Astrocyte of the cerebellum (primary cell): ENCODE measurements at places on chromosomes 5 and 9.
A peak's percentile ranks its signal among the peaks of the same experiment; 100 is the strongest.

DNA sequence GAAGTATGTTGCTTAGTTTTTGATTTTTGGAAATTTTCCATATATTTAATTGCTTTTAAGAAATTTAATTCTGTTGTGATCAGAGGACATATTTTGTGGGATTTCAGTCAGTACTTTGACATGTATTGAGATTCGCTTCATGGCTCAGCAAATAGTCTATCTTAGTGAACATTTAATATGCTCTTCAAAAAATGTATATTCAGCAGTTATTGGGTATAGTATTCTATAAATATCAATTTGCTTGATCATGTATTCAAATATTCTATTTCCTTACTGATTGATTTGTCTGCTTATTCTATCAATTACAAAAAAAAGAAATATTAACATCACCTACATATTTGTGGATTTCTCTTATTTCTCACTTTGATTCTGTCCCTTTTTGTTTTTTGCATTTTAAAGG is 79.5 kb upstream of the HAND1 start:
- DNase-seq: no peak

DNA sequence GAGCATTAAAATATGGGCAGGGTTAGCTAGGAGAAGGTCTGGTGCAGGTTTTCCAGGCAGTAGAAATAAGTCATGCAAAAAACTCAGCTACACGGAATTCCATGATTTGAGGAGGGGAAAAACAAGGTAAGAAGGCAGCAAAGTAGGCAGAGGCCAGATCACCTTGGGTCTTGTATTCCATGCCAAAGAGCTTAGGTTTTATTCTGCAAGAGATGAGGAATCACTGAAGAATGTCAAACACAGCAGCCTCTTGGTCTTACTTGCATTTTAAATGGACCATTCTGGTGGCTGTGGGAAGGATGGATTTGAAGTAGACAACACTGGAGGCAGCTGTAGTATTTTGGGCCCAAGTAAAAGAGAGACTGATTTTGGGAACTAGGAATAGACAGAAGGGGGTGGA is 8.6 kb downstream of the TRPM3 start:
- no peak for DNase-seq

- no peak for DNase-seq
Measured at GRCh38 chr5:33322632-33323031, 118.1 kb upstream of the TARS1 start.

DNA sequence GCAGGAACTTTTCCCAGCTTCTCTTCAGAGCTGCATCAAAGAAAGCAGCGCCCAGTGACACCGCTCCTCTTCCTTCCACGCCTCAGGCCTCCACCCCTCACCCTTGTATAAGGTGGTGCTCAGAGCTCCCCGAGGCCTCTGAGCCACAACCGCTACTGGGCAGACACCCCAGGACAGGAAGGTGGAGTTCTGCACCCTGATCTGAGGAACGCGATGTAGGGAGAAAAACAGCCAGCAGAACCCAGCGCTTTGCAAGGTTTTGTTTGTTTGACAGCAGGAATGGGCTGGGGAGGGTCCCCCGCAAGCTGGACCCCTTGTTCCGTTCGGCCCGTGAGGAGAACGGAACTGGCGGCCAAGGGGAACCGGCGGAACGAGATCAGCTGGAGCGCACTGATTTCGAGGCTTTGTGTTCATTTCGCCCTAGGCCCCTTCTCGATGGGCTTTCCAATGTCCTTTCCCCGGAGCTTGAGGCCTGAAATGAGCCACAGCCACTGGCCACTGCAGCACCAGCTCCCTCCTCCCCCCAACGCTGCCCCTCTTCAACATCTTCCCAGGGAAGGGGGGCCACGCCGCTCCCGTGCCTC is 4.1 kb downstream of the EDF1 start:
- DNase-seq: no peak

- DNase-seq: no peak
Measured at GRCh38 chr5:4418084-4418483, 722.0 kb upstream of the ADAMTS16 start.

- peak; percentile 35 for DNase-seq
Measured at GRCh38 chr9:129225815-129226214, 47.8 kb upstream of the IER5L start.

DNA sequence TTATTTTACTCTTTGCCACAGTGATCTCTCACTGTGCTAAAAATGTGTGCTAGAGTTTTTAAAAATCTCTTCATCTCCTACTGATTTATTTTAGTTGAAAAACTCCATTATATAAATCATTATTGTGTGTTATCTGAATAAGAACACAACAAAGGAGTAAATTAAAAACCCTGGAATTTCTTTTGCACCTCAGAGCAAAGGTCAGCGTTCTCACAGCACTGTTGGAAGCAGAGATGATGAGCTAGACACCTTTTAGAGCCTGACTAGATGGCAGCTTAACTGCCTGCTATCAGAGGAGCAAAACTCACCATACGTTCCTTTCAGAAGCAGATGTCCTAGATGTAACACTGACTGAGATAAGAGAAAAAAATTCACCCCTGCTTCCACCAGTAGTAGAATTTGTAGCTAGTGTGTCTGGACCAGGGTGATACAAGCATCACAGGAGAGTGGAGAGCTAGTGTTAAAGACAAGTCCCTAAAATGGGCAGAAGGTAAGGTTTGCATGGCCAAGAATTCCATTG is 147.1 kb downstream of the ENTREP1 start:
- no peak for DNase-seq

GRCh38 chr9:135478829-135479468 is 633 bp upstream of the PPP1R26 start:
- DNase-seq: no peak

DNA sequence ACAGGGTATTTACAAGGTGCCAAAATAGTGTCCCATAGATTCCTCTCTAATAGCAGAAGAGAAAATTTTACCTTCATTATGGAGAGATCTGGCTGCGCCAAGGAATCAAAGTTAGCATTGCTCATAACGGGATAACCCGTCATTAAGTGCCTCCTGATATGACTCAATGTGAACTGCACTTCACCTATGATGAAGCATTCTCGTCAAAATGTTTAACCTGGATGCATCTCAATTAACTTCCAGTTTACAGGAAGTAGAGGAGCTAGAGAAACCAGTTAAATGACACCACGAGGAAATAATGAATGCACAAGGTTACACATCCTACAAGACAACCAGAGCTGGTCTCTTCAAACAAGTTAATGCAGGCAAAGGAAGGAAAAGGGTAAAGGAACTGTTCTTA is 17.2 kb downstream of the FBXW11 start:
- DNase-seq: no peak

- DNase-seq: no peak
Measured at GRCh38 chr5:124220418-124220817, 526.0 kb downstream of the ZNF608 start.

GRCh38 chr5:151647320-151647861 is 39.3 kb downstream of the SPARC start:
- DNase-seq: no peak

- DNase-seq: peak; percentile 15
Measured at GRCh38 chr9:83403527-83404238, 134.5 kb downstream of the FRMD3 start.

GRCh38 chr5:65805089-65805488 is 83.1 kb downstream of the NLN start:
- DNase-seq: no peak

GRCh38 chr5:159515909-159516415 is 185.7 kb upstream of the IL12B start:
- DNase-seq: peak; percentile 18

- no peak for DNase-seq
Measured at GRCh38 chr9:124263800-124264426, 6.2 kb downstream of the NEK6 start.

DNA sequence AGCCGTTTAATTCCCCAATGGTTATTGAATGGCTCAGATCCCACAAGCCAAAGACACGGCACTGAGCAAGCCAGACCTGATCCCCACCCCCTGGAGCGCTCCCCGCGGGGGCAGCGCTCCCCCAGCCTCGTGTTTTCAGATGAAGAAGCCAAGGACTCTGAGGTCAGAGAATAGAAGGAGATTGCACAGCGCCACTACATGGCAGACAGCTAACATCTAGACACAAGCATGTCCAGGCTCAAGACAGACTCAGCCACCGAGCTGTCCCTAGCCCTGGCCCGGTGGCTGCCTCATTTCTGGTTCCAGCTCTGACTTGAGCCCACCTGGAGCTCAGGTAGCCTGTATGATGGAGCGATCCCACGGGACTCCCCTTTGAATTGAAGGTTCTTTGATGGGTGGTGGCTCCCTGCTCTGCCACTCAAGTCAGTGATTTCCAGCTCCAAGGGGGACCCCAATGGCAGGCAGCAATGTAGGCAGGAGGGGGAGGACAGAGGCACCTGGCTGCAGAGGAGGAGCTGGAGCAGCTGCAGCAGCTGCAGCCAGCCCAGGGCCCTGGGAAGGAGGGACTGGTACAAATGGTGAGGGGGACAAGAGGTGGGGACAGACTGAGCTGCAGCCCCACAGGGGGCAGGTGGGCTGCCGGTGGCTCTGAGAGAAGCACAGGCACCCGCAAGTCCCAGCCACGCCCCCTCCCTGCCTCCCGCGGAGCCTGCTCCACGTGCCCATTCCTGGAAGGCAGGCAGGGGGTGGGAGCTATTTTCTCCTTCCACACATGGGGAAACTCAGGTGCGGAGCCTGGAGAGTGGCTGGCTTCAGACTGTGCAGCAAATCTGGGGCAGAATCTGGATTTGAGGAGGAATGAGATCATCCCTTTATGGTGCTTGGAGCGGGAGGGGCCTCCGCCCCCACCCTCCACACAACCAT is 40.2 kb downstream of the NTNG2 start:
- no peak for DNase-seq

- no peak for DNase-seq
Measured at GRCh38 chr5:54021431-54022164, 288.8 kb downstream of the ARL15 start.

- no peak for DNase-seq
Measured at GRCh38 chr9:129671519-129671918, 6.1 kb downstream of the PRRX2 start.

- peak; percentile 81 for DNase-seq
Measured at GRCh38 chr5:111742177-111742994, 14.6 kb downstream of the NREP start.

DNA sequence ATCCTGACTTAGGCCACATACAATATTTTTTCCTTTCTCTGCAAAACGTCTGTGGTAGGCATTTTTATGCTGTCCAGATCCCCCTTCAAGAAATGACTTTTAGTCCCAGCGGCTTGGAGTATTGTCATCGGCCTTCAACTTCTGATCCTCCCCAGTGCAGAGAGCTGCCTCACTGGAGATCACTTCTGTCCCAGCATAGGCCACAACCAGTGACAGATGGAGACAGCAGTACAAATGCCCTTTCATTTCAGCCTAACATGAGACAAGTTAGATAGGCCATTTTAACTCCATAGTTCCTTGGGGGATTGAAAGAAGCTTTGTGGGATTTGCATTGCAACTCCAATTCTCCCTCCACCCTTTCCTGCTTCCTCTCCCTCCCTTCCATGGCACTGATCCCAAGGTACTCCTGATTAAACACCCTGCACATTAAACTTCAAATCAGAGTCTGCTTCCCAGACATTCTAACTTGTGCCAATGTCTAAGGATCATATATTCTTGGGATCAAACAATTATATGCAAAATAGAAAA is 3.2 kb upstream of the MAMDC2 start:
- no peak for DNase-seq

GRCh38 chr5:172407241-172407691 is 47.1 kb downstream of the SH3PXD2B start:
- DNase-seq: no peak

GRCh38 chr9:125617087-125617486 is 89.9 kb downstream of the MAPKAP1 start:
- no peak for DNase-seq

DNA sequence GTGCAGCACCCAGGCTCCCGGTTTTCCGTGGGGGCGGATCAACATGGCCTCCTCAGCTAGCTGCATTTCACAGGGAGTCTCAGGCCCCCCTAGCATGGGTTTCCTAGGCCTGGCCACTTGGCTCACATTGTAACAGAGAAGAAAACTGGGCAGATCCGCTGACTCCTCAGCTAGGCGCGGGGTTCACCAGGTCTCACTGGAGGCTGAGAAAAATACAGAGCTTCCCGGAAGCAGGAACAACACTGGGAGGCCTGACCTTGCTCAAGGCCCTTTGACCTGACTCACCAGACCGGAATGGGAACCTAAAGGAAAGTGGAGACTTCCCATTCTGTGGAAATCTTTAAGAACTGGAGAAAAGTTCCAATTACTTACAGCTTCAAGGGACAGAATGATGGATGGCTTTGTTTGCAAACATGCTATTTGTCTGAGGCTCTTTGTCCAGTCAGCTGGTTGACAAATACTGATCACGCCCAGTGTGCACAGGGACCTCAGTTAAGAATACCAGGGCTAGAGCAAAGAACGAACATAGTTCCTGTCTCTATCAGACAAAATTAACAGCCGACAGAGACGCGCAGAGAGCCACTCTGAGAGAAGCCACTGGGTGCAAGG is 88.7 kb upstream of the LRRTM2 start:
- DNase-seq: no peak

GRCh38 chr9:86098824-86099700 is at the start of gene GOLM1:
GOLM1 (minus strand) TSS chr9:86099558; CDS start chr9:86079320, 20,238 bp downstream.
- no peak for DNase-seq

- no peak for DNase-seq
Measured at GRCh38 chr9:93244510-93245436, 60.8 kb downstream of the WNK2 start.

- DNase-seq: no peak
Measured at GRCh38 chr9:97601228-97601898, 31.8 kb downstream of the TSTD2 start.

DNA sequence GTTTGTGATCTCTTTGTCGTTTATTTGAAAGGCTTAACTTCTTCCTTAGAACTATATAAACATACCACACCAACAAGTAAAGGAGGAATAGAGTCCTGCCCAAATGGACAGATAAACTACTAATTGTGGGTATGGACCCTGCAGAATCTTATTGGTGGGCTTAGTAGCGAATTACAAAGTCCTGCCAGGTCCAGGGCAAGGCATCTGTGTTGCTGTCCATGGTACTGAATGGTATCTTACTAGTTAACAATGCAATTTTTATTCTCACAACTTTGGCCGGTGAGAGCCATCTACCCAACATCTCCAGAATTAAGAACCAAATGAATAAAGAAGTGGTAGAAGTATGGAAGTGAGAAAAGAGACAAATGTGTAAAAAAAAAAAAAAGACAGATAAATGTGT is 1782.4 kb upstream of the WWC1 start:
- DNase-seq: peak; percentile 22

DNA sequence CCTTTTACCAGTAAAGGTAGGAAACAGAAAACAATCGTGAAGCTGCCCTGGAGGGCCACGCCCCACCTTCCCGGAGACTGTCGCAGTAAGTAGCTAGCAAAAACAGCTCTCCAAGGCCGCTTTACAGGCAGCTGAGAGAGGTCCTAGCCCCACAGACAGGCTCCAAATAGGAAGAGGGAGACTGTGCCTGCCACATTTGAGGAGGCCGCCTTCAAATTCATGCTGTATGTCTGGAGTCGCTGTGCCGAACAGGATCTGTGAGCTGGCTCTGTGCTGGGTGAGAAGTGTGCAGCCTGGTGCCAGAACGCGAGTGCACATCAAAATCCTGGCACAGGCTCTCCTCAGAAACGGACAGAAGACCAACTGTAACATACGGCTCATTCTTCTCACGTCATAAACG is 582.2 kb downstream of the CETN3 start:
- no peak for DNase-seq

GRCh38 chr5:176183321-176184074 is 54.7 kb upstream of the SIMC1 start:
- DNase-seq: no peak
